ENCODE measurements at places on chromosomes 5 and 9.

DNA sequence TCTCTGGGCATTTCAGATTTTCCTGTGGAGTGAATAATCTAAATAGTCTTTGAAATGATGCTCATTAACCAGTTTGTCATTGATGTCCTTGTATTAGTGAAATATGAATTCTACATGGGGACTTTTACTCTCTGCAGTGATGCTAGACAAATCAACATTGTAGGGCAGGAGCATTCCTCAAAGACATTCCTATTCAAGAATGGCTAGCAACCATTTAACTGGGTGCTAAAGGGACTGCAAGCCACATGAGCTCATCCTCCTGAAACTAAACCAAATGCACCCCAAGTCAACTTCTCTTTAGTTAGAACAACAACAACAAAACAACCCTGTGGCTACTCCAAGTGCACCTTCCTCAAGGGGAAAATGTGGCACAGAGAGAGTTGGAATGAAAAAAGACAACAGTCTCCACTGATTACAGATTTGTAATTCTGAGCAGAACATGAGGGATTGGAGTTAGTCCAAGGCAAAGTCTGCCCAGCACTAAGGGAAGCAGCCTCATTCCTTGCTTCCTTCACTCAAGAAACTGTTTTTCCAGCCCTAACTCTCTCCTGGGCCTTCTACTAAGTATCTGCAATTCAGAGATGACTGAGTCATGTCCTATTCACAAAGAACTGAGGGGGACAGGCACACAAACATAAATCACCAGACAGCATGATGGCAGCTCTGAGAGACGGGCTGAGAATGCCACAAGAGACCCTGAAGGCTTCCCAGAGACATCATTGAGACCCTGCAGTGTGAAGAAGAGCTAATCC, 82.0 kb upstream of the WWC1 start:
- DNase-seq: no peak

DNA sequence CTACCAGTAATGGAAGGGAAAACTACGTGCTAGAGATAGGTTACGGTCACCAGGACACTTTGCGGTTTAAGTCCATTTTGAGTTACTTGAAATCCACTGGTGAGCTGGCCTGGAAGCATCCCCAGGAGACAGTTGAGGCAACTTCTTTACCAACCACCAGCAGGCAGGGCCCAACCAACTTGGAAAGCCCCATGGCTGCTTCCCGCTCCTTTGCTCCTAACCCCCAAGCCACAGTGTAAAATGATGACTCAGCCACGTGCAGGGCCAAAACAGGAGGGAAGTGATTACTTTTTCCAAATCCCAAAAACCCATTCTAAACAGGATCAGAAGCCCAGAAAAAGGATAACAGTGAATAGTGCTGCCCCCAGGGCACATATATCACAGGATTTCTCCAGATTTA, 87.4 kb downstream of the PAX5 start:
- DNase-seq: peak; percentile 59

GRCh38 chr5:118224546-118224945, 763.8 kb downstream of the DTWD2 start:
- no peak for DNase-seq

- peak; percentile 54 for DNase-seq
Measured at GRCh38 chr5:135448071-135448739, 1.1 kb upstream of the DCANP1 start.

DNA sequence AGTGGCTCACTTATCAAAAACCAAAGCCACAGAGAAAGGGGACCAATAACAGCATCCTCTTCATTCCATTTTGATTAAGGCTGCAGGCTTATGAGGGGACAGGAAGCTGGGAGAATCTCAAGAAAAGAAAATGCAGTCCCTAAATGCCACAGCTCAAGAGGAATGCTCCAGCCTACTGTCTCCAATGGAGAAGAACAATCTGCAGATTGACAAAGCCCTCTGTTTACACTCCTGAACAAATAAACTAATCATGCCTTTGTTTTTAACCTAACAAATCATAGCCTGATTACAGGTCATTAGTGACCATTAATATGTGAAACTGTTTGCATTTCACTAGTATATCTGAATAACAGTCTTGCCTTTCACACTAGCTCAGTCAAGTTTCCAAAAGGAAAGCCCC, 26.5 kb downstream of the PPP2R2B start:
- DNase-seq: no peak

DNA sequence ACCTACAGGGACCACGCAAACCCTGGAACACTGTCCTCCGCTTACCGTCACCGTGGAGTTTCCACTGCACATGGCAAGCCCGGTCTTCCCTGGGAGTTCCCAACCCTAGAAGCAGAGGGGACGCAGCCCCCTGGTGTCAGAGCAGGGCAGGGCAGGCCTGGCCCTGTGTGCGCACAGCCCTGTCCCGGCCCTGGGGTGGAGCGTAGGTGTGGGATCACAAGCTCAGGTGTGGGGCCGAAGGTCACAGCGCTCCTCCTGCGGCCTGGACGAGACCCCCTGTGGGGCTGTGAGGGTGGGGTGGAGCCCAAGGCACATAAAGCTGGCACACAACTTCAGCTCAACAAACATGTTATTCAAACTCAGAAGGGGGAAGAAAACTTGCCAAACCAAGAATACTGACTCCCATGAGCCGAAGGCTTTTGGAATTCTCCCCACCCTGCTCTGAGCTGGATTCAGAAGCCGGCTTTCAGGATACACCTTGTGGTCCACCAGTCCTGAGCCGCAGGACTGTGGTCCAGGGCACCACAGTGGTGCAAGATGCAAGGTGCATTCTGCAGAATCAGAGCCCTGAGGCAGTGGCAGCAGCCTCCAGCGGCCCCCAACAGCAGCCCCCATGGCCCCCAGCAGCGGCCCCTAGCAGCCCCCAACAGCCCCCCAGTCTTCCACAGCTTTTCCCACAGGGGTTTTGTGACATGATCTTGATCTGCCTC, 11.8 kb upstream of the EXOC3 start:
- DNase-seq: peak; percentile 61

DNA sequence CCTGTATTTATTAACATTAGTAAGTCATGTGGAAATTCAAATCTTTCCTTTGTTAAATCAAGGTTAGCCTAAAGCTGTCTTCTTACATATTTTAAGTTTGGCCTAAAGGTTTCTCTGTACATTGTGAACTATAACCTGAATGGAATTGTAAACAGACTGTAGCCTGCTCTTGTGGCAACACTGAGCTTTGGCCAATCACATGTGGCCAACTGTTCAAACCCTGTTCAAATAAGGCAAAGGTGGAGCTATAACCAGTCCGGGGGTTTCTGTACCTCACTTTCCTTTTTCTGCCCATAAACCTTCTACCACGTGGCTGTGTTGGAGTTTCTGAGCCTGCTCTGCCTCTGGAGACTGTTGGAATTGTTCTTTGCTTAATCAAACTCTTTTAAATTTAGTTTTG, 3.3 kb upstream of the HAPLN1 start:
- no peak for DNase-seq

Data from MCF 10A (cell line).